G401 (cell line): ENCODE measurements at places on chromosomes 7 and 10. TPM values are rescaled to one million over a fixed set of nuclear protein-coding genes. Genes with fewer than 3 reads are reported as not detected.

DNA sequence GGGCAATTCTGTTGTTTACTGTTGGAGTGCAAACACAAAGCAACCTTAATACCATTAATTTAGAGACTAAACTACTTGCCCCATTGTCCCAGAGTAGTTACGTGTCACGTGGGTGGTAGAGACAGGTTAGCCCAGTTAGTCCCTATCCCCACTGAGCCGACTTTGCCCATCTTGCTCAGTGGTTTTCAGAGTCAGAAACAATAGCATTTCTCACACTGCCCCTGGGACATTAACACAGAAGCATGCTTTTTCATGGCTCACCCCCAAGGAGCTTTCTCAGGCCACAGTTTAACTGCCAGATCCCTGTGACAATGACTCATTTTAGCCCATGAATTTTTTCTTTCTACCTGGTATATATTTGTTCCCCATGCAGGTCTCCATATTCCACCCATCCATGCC lies 271.0 kb downstream of the POU6F2 start:
- DNase-seq: no peak

DNA sequence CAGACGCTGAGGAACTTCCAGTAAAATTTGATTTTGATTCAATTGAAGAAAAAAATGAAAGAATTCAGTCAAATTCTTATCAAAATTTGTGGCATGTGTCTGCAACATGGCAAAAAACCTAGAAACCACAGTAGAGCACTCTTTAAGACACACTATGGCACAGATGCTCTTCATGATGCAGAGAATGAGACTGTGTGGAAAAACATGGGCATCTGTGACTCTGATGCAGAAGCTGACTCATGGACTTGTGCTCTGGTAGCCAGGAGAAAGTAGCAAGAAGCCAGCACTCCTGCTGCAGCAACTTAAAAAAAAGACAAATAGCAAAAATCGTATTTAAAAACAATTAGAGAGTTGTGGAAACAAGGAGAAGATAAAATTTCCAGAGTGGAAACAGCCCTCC lies 8.9 kb upstream of the KCNK18 start:
- no peak for DNase-seq

GRCh38 chr10:113023017-113023416 lies 73.0 kb downstream of the TCF7L2 start:
- no peak for DNase-seq

FEZF1 gene
- total RNA-seq: not detected in 2 replicates

DNA sequence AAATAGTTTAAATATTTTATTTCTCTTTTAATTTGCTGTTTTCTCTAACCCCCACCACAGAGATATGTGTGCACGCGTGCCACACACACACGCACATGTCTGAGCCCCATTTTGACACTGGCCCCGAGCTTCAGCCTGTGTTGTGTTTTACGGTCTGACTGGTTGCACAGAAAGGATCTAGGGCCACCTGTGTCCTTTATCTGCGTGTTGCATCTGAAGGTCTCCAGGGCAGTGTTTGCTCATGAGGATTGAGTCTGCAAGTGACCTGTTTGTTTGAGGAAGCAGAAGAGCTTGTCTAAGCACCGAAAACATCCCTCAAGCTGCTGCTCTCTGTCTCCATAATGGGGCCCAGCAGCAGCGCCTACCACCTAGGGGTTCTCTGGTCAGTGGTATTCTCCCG lies 266.4 kb upstream of the LYZL1 start:
- DNase-seq: no peak

FAM13C gene
- not detected in 2 replicates for total RNA-seq

DNA sequence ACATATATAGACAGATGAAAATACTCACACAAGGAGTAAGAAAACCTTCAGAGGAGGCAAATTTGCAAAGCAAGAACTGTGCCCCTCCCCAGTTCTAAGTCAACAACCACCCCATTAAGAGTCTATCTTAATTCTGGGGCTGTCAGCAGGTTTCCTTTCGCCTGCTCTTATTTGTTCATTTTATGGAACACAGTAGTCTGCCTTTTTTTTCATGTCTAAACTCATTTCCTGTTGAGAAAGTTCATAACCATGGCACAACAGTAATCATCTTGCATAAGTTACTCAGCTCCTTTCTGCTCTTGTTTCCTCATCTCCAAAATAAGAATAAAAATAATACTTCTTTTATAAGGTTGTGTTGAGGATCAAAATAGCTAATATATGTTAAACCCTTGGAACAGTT lies 25.8 kb upstream of the AMPH start:
- DNase-seq: no peak

GRCh38 chr7:26535483-26536007 lies 243.9 kb downstream of the SNX10 start:
- peak; percentile 55 for DNase-seq

DNA sequence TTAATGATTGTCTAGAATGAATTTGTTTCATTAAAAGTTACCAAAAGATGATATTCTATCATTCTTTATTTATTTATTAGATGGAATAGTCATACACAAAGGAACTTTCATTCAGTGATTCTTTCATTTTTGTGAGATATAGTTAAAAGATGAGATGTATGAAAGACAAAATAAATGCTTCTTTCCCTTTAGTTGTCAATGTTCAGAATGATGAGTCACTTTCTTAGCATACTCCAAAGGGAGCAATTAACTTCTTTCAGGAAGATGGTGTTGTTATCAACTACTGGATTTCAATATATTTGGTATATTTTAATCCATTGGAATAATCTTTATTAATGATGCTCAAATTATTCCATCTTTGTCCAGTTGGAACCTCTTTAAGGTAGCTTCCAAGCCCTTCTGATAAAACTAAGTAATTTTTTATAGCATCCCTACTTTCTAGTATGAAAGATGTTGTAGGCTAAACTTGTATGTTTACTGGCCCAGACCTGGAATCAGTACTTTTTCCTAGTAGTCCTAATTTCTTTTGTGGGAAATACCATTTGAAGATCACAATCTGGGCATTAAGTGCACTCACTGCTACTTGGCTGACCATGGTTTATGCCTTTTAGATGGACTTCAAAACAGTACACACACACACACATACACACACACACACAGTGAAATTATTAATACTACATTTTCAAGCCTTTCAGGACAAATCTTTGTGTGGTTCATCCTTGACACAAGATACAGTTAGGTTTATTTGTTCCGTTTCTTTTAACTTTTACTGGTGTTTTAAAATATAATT lies 2.5 kb downstream of the GIMAP7 start:
- no peak for DNase-seq

CSGALNACT2 gene
- 4.3 and 9.2 TPM in 2 replicates for total RNA-seq
